ENCODE measurements at places on chromosomes 12 and 14. TPM values are rescaled to one million over a fixed set of nuclear protein-coding genes. Genes with fewer than 3 reads are reported as not detected.

The AICDA gene
- total RNA-seq, result not detected

The CELA1 gene
- total RNA-seq, result not detected

The MGP gene
- total RNA-seq, result 45.0 TPM

The PMCH gene
- total RNA-seq, result not detected

The ASCL1 gene
- not detected for total RNA-seq

The RNF31 gene
- total RNA-seq, result 44.7 TPM

The NRXN3 gene
- 0.62 TPM for total RNA-seq

The CLEC6A gene
- not detected for total RNA-seq

The KRT2 gene
- not detected for total RNA-seq

The COX8C gene
- total RNA-seq, result not detected

The ACSM4 gene
- total RNA-seq, result not detected

The IGF1 gene
- 0.25 TPM for total RNA-seq

The GALNT9 gene
- total RNA-seq, result 1.2 TPM

The VIPAS39 gene
- 30.4 TPM for total RNA-seq

The GLIPR1L1 gene
- not detected for total RNA-seq

The SMCO2 gene
- 0.12 TPM for total RNA-seq

The KRT72 gene
- not detected for total RNA-seq

The CTSG gene
- total RNA-seq, result not detected

The GPRC5A gene
- 15.6 TPM for total RNA-seq

The IRAK3 gene
- total RNA-seq, result 2.0 TPM

The CDK2 gene
- 28.4 TPM for total RNA-seq

Measured in uterine smooth muscle cell (primary cell).